ENCODE measurements at places on chromosomes 1 and 21. TPM values are rescaled to one million over a fixed set of nuclear protein-coding genes. Genes with fewer than 3 reads are reported as not detected.

OR10Z1 gene
- total RNA-seq = not detected

CBS gene
- 30.4 TPM for total RNA-seq

AIRE gene
- not detected for total RNA-seq

KLHDC7A gene
- not detected for total RNA-seq

AIM2 gene
- 3.6 TPM for total RNA-seq

ATP1A1 gene
- total RNA-seq = 306 TPM

CLIC6 gene
- total RNA-seq = not detected

UAP1 gene
- total RNA-seq = 16.3 TPM

NHLH1 gene
- total RNA-seq = 0.18 TPM

CAMK1G gene
- not detected for total RNA-seq

MRPL39 gene
- total RNA-seq = 27.1 TPM

IQGAP3 gene
- total RNA-seq = 24.6 TPM

CLCA1 gene
- total RNA-seq = not detected

PLXNA2 gene
- total RNA-seq = 0.36 TPM

PLEKHM2 gene
- total RNA-seq = 53.3 TPM

LYPD8 gene
- not detected for total RNA-seq

FAM131C gene
- 3.4 TPM for total RNA-seq

Measured in activated naive CD4-positive, alpha-beta T cell treated with anti-CD3 and anti-CD28 coated beads, Interleukin-2, amount 10 ng/mL, durations not matched to agents 5 hours and 36 hours (primary cell).